Frontal cortex (tissue), 4 donors: ENCODE measurements at places on chromosomes 3 and 15. TPM values are rescaled to one million over a fixed set of nuclear protein-coding genes. Genes with fewer than 3 reads are reported as not detected.

DNA sequence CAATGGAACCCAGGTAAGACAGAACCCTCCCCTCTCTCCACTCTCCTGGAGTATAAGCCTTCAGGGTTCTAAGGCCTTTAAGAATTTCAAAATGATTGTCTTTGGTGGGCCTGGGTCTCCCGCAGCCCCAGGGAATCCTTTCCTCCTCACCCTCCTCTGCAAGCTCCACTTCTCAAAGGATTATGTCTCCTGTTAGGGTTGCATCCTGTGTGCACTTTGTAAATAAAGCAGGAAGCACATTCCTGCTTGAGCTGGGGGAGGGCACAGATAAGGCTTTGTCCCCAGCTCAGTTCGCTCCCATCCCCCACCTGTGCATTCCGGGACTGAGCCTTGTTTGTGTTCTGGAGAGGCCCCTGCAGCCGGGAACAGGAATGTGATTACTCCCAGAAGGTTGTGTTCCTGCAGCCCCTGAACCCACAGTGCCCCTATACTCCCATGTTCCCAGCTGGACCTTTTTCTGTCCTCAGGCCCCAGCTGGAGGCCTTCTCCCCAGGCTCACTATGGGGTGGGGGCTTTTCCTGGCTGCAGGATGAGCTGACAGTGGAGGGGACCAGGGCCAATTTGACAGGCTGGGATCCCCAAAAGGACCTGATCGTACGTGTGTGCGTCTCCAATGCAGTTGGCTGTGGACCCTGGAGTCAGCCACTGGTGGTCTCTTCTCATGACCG lies 9.5 kb downstream of the TYRO3 start:
- no peak for DNase-seq

DNA sequence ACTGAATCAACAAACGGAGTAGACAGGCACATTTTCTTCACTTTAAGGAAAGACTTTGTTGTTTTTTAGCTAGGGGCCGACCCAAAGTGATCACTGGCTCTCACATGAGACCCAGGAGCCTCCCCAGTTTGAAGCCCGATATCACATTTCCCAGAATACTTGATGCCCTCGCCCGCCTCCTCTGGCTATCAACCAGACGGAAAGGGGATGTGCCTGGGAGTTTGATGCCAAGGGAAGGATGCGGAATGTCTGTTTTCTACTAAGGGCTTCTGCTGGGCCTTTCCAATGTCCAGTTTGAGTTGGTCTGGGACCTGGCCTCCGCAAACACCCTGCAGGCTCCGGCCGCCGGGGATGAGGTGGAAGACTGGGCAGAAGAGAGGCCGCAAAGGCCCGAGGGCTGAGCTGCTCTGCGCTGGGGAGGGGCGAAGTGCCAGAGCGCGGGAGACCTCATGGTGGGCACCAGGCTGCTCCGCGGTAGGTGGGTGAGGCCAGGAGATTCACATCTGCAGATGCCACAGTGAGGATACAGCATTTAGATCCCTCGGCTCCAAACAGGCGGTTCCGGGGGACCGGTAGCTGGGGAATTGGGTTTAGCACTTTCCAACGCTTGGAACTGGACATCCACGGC lies 491 bp upstream of the ZNF774 start:
- DNase-seq = no peak

DNA sequence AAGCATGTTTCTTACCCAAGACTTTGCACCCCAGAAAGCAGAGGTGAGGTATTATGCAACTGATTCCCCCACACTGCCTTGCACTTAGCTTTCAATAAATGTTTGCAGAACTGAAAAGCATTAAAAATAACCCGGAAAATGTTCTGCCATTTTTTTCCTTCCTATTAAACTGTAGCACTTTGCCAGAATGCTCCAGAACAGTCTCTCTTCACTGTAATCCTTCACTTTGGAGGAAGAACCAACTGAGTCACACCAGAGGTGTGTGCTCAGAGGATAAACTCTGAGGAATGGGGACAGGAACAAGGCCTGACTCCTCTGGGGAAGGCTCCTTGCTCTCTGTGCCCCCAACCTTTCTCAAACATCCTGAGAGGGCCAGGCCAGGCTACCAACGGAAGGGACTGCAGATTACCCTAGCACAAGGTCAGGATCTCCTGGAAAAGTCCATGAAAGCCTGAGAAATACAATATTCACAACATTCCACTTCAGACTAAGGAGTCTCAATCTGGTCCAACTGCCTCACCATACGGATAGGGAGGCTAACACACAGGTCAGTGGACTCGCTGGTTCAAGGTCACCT lies 19.0 kb downstream of the ANP32A start:
- DNase-seq = no peak

- peak; percentile 62 for DNase-seq
Observed at GRCh38 chr15:98866511-98866910, 141.1 kb downstream of the PGPEP1L start.

GRCh38 chr15:86855307-86856291 lies 775.9 kb downstream of the AGBL1 start:
- no peak for DNase-seq

- no peak for DNase-seq
Observed at GRCh38 chr3:65902304-65902793, 136.4 kb downstream of the MAGI1 start.

- no peak for DNase-seq
Observed at GRCh38 chr3:171874251-171874681, 31.1 kb downstream of the TMEM212 start.

DNA sequence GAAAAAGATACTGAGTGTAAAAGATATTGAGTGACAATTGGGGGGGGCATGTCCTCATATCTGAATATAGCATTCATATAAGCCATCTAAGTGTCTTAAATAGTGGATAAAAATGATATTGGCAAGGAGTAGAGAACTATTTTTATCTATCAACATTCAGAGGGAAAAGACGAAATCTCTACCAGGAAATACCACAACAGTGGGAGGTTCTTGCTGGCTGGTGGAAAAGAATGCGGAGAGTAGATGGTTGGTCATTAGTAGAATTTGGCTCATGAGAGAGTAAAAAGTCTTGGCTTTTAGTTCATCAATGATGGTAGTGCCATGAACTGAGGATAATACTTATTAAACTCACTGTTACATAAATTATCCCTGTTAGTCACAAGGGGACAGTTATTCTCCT lies 4.8 kb upstream of the TCF12 start:
- DNase-seq = no peak

The TNFAIP8L3 gene
- total RNA-seq = 2.9 TPM

The MAP1A gene
- 24.5 TPM for total RNA-seq

The C15orf62 gene
- total RNA-seq = not detected

The FSIP1 gene
- 17.5 TPM for total RNA-seq

The KNL1 gene
- total RNA-seq = 6.5 TPM

The CLDN16 gene
- total RNA-seq = 1.6 TPM
